Activated CD4-positive, alpha-beta memory T cell treated with anti-CD3 and anti-CD28 coated beads for 36 hours (primary cell): ENCODE measurements at places on chromosomes 2 and 18.

DNA sequence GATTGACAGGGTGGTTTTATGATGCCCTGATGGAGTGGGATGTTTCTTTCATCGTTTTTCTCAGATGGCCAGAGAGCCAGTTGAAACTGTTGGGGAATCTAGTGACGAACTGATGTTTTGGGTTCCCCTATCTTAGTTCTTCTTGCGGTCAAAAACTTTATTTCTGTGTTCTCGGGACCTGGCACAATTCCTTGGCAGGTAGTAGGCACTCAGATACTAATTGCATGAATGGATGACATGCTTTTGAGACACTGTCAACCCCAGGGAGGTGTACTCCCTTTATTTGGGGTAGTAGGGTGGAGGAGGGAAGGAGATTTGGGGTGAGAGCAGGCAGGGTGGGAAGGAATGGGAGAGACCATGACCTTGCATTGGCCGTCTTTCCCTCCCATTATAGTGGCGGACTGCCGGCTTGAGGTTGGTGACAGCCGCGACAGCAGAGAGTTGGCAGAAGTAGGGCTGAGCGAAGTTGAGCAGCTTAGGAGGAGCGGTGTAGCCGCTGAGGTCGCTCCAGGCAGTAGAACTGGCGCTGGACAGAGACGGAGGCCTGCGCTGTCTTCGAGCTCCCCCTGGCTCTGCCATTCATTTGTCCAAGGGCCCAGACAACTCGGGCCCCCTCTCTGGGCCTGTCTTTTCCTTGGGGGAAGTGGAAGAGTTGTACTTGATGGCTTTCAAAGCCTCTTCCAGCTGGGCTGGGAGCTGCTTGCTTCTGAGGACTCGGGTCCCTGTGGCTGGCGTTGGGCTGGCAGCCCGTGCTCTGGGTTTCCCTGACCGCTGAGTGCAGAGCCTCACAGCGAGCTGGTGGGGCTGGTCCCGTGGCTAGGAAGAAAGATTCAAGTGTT lies 2.6 kb downstream of the TET3 start:
- DNase-seq, result peak; percentile 74

DNA sequence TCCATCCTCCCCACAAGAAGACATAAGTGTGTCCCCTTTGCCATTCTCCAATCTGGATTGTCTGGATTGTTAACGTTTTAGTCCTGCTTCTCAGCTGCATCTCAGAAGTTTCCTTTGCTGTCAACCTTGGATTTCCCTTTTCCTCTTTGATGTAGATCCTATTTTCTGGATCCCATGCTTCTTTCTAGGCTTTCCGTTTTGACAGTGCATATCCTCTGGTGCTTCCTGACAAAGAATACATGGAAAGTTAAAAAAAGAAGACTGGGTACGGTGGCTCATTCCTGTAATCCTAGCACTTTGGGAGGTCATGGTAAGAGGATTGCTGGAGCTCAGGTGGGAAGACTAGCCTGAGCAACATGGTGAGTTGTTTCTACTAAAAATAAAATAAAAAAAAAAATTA lies 26.8 kb downstream of the ABI2 start:
- DNase-seq, result no peak

GRCh38 chr2:10835052-10835970 lies 22.7 kb upstream of the PDIA6 start:
- DNase-seq, result peak; percentile 88

- no peak for DNase-seq
Observed at GRCh38 chr2:179614121-179614520, 247.3 kb downstream of the ZNF385B start.

DNA sequence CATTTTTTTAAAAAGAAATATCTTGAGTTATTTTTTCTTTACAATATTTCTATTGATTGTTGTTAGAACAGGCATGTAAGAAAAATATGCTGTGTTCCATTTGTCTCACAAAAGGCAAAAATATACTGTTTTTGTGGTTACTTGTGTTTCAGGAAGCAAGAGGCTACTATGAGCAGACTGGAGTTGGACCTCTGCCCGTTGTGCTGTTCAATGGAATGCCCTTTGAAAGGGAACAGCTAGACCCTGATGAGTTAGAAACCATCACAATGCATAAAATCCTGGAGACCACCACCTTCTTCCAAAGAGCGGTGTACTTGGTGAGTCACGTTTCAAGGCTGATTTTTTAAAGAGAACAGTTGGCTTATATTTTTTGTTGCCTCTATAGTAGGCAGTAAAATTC lies 54.7 kb downstream of the UGGT1 start:
- no peak for DNase-seq

DNA sequence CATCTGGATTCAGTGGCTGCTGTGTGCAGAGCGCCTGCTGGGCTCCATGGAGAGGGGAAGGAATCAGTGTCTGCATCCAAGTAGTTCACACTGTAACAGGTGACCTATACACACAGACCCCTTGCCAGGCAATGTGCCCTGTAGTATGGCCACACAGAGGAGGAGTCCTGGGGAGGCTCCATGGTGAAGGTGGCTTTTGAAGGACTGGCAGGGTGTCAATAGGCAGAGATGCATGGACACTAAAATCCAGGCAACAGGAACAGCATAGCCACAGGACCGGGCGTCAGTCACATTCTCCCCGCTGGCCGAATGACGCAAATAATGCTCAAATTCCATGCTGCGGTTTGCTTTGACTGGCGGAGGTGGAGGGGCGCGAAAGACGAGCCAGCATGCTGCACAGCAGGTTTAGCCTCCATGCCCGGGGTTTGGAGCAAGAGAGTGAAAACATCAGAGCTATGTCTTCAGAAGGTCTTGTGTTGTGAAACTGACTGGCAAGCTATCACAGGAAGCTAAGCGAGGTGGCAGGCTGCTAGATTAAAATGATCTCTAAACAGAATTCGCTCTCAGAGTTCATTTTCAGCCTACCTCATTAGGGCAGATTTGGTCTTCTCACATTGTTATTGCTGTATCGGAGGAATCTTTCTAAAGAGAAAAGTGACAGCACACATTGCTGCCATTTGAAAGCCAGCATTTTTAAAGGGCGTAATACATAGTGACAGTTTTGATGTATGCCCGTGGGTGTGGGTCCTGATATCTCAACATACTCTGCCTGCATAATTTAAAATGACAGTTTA lies 1.2 kb upstream of the CHMP1B start:
- DNase-seq, result peak; percentile 71

DNA sequence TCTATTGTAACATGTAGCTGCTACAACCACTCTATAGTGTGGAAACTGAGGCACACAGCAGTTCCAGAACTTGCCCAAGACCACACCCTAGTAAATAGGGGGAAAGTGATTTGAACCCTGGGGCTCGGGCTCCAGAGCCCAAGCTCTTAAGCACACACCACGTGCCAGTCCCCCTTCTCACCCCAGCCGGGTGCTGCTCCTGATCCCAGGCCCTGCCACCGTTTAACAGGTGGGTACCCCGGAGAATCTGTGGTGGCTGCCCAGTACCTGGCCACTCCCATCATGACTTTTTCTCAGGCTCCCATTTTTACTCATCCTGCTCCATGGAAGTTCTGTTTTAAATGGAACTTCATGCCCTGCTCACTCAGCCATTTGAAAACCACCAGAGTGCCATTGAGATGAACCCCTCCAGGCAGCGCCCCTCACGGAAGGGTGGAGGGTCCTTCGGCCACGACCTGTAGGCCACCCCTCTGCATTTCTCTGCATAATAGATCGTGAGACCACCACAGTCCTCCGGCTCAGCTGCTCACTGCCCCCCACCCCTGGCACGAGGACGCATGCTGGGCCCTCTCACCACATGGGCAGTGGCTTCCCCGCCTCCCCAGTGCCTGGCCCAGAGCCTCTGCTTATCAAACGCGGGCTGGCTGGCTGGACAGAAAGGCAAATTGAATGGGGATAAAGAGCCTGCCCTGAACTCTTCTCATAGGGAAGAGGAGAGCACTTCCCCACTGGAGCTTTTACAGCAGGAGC lies 42.1 kb downstream of the TMEM37 start:
- no peak for DNase-seq

DNA sequence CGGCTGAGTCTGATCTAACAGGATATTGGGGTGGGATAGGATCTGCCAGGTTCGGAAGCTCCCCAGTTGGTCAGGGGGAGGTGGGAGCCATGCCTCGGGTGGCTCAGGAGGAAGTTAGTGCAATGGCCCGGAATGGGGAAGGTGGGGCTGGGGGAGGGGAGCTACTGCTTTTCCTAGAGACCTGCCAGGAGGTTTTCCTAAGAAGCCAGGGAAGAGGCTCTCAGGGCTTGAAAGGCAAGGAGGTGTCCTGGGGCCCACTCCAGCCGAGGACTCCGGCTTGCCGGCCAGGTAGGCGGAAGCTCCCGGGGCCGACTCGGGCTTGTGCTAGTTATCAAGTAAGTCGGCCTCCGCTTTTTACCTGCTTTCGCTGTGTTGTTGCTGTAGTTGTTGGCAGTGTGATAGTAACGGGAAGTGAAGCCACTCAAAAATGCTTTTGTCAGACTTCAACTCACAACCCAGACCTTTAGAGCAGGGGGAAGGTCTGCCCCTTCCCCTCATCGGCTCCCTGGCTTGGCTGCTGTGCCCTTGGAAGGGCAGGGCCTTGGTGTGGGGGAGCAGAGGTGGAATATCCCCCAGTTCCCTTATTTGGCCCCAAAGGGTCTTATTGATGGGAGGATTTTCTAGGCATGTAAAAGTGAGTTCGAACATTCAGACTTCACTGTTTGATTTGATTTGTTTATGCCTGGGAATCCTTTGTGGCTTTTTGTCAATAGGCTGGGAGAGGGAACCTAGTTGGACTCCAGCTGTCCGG lies 5.4 kb downstream of the GDF7 start:
- DNase-seq, result no peak

GRCh38 chr2:204657024-204657423 lies 111.7 kb downstream of the PARD3B start:
- DNase-seq, result no peak

GRCh38 chr2:241123816-241124536 lies 21.9 kb upstream of the MTERF4 start:
- peak; percentile 78 for DNase-seq

GRCh38 chr2:229993236-229993635 lies 70.9 kb downstream of the FBXO36 start:
- no peak for DNase-seq

DNA sequence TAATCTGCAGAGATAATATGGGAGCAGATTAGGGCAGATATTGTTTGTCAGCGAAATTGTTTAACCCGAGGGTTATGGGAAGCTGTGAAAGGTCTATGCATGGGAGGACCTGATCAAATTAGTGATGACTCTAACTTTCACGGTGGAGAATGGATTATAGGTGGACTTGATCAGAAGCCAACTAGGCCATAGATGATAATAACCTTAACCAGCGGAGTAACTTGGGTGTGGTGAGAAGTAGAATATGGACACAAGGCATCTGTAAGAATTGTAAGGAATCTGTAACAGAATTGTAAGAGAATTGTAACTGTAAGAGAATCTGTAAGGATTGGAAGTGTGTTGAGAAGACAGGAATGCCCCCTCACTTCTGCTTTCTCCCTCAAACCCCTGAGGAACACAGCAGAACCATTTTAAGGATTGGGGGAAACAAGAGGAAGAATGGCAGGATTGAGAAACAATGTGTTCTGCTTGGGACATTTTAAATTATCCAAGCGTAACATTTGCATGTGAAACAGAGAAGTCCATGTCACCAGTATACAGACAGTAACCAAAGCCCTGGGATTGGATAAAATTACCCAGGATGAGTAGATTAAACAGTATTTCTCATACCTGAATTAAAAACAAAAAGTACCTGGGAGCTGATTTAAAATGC lies 14.9 kb upstream of the SLC39A10 start:
- DNase-seq, result no peak
